ENCODE measurements at places on chromosomes 7 and 10. TPM values are rescaled to one million over a fixed set of nuclear protein-coding genes. Genes with fewer than 3 reads are reported as not detected.

Gene TACC2
- total RNA-seq: 35.9 TPM

Gene AQP1
- total RNA-seq: 0.28 TPM

Gene INMT
- total RNA-seq: 0.19 TPM

Gene SPDYE1
- total RNA-seq: not detected

Gene CYP3A4
- total RNA-seq: not detected

Gene ITIH2
- not detected for total RNA-seq

Gene LRRD1
- 0.08 TPM for total RNA-seq

Gene RNF133
- 2.0 TPM for total RNA-seq

Gene CALML3
- not detected for total RNA-seq

Measured in GM23338 (cell line).